PC-9 (cell line): ENCODE measurements at places on chromosomes 7 and 10. TPM values are rescaled to one million over a fixed set of nuclear protein-coding genes. Genes with fewer than 3 reads are reported as not detected.

The ACTL6B gene
- total RNA-seq, result not detected in 2 replicates

The PCLO gene
- 2.6 and 4.0 TPM in 2 replicates for total RNA-seq

The EN2 gene
- total RNA-seq, result not detected in 2 replicates

DNA sequence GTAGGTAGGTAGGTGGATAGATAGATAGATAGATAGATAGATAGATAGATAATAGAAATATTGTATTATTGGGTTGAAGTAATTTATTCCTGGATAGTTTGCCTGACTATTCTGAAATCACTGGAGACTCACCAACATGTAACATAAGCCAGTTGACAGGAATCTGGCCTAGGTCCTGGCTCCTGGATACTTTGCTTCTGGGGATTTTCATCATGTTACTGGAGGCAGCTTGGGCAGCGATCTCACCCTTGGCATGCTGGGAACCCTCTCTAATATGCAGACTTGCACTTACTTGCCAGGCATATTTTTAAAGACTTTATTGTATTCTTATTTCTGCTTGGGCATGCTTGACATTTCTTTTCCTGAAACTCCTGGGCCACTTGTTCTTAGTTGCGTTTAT is 709.1 kb upstream of the FZD8 start:
- H3K27ac ChIP-seq, result no peak overlapping the region
- peaks cover 9% of the 10 kb centered on the region for H3K27me3 ChIP-seq
- no peak for DNase-seq
- no peaks in the 10 kb centered on the region for H3K36me3 ChIP-seq

GRCh38 chr10:125559210-125559609 is 123.8 kb downstream of the TEX36 start:
- H3K27me3 ChIP-seq, result no peaks in the 10 kb centered on the region
- no peaks in the 10 kb centered on the region for H3K4me1 ChIP-seq
- no peaks in the 10 kb centered on the region for H3K36me3 ChIP-seq
- H3K4me3 ChIP-seq, result no peak overlapping the region
- DNase-seq, result no peak
